LoVo (cell line): ENCODE measurements at places on chromosomes 2 and 18.

GRCh38 chr2:161613161-161613560 is 11.1 kb upstream of the SLC4A10 start:
- DNase-seq, result no peak

- no peak for DNase-seq
Measured at GRCh38 chr2:28270456-28271152, 122.1 kb upstream of the FOSL2 start.

DNA sequence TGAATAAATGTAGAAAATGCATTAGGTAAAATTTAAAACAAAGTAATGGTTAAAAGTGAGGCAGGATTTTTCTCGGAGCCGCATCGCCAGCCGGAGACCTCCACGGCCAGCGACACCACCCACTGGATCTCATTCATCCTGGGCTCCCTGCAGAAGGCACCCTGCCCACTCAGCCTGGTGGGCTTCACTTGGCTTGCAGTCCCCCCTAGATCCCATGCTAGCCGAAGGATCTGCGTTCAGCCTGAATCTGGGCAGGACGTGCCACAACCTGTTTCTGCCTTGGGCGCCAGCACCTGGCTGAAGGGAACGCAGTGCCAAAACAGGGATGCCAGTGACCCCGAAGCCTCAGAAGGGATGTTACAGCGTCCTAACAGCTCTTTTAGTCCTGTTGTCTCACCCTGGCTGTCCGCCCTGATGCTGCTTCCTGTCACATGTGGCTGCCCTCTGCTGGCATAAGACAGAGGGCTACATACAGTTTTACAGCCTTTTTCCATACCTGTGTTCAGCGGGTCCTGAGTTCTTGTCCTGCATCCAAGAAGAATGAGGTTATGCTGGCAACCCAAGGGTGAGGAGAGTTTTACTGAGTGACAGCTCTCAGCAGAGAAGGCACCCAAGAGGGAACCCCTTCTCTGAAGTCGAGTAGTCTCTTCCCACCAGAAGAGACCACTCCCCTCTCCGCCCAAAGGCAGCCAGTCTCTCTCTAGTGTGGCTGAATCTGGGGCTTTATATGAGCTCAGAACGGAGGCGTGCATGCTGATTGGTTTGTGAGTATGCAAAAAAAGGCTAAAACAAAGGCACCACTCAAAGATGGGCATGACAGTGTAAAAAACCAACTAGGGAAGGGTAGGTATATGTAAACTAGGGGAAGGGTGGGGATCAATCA is 173.1 kb upstream of the GYPC start:
- no peak for DNase-seq

DNA sequence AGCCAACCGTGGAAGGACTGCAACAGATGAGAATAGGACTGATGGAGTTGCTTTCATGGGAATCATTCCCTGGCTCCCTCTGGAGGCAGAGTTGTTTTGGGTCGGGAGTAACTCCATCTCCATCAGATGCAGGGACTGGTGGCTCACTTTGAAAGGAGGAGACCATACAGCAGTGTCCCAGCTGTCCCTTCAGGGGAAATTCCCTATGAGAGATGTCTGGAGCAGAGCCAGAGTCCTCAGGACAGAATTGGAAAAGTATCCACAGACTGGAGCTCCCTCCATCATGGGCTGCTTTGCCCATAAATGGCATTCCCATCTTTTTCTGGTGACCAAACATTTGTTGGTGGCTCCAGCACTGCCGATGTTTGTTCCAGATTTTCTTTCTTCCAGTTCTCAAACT is 144.3 kb downstream of the NCK2 start:
- no peak for DNase-seq

DNA sequence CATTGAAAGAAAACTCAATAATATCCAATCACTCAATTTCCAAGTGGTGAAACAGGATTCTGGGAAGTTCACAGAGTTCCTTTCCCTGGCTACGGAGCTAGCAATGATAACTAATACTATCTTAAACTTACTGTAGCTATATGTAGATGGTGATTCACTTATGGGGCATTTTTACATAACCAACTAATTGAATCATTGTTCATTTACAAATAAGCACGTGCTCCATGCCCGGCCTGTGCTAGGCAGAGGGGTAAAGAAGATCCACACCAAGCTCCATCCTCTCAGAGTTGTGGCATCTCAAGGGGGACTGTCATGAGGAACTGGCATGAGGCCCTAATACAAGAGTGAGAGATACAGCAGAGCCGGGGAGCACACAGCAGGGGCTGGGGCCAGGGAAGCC is 176.3 kb downstream of the ANKRD30B start:
- no peak for DNase-seq

GRCh38 chr2:44744961-44745892 is 196.3 kb upstream of the SIX3 start:
- DNase-seq, result no peak

DNA sequence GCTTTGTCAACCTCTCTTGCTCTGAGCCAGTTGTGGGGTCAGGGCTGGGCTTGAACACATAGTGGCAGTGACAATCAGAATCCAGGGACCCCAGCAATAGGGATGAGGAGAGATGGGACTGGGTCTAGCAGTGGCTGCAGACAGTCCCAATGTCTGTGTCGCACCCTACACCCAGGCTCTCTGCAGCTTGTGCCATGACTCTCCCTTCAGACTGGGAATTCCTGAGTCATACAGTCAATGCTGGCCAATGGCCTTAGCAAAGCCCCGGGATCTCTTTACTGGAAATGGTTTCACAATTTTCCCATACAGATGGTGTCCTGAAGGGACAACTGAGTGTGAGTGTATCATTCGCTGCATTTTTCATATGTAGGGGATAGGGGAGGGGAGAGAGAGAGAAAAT is 74.2 kb upstream of the CELF4 start:
- DNase-seq, result no peak

- no peak for DNase-seq
Measured at GRCh38 chr2:46334389-46335271, 37.4 kb downstream of the EPAS1 start.

- DNase-seq, result no peak
Measured at GRCh38 chr2:119739580-119740255, 20.0 kb upstream of the PTPN4 start.

GRCh38 chr2:217643789-217644301 is 358.9 kb downstream of the TNS1 start:
- DNase-seq, result no peak

DNA sequence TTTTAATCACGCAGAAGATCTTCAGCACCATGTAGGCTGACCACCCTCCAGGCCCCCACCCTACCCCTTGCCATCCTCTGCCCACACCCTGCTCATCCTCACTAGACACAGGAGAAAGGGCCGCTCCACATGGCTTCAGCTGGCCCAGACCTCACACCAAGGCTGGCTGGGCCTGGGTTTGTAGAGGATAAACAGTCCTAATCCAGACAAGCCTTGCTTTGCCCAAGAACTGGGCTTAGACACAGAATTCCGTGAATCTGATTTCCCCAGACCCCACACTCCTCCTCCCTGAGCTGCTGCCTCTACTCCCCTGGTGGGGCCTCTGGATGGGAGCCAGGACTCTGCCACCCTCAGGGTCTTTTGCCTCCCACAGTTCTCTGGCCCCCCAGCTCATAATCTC is 185.3 kb downstream of the CYP26B1 start:
- no peak for DNase-seq

GRCh38 chr2:127619203-127619590 is 26.8 kb upstream of the GPR17 start:
- DNase-seq, result no peak

- DNase-seq, result no peak
Measured at GRCh38 chr2:52178845-52179244, 1146.9 kb upstream of the NRXN1 start.

- no peak for DNase-seq
Measured at GRCh38 chr2:54226260-54226659, 29.8 kb downstream of the TSPYL6 start.

GRCh38 chr2:42977270-42978174 is 185.1 kb upstream of the HAAO start:
- no peak for DNase-seq

GRCh38 chr18:21740538-21741311 is at the start of gene MIB1:
MIB1 (plus strand) TSS chr18:21740792; CDS start chr18:21741584, 792 bp downstream.
- peak; percentile 96 for DNase-seq

DNA sequence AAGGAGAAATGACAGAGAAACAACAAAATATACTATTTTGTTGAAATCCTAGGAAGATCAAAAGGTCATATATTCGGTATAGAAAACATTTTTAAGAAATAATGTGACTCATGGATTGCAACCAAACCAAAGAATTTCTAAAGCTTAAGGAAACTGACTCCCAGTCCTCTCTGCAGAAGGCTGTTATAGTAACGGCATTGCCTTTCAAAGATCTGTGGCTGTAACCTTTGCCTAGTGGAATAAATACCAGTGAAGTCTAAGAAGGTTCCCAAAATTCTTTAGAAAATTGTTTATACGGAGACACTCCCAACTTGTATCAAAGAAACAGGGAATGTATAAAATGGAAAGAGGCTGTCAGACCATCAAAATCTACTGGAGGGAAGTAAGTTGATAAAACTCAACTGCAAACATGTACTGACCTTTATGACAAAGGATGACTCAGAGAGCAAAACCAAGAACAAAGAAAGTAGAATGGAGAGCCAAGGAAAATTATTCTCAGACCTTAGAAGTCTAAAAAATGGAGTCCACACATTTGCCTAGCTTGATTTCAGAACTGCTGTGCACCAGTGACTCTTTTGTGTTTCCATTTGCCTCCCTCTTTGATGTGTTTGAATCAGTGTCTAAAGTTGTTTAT is 48.6 kb upstream of the FSIP2 start:
- DNase-seq, result no peak

- no peak for DNase-seq
Measured at GRCh38 chr2:153005071-153005730, 286.8 kb downstream of the ARL6IP6 start.

GRCh38 chr18:79738581-79739439 is 58.9 kb upstream of the KCNG2 start:
- DNase-seq, result no peak

DNA sequence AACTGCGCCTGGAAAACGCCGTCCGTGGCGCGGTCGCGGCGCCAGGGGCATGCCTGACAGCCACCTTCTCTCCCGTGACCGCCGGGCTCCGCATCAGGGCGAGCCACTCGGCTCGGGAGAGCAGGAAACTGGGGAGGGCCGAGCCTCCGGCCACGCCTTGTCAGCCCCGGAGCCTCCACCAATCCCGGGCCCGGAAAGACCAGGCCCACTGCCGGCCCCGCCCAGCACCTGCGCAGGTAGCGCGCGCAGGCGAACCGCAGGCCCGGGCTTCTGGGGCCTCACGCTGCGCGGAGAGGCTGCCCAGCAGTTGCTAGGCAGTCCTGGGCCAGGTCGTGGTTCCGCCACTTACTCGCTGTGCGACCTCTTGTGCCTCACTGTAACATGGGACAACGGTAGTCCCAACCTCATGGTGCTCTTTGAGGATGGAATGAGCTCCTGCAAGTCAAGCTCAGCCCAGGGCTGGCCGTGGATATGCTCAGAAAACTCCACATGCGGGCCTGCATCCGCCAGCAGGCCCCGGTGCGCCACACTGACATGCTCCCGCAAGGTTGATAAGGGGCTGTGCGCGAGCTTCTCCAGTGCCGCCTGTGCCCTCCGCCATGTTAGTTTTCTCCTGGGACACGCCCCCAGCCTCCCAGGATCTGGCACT is 97.1 kb downstream of the INHBB start:
- peak; percentile 54 for DNase-seq
